ENCODE measurements at places on chromosomes 2 and 18.

DNA sequence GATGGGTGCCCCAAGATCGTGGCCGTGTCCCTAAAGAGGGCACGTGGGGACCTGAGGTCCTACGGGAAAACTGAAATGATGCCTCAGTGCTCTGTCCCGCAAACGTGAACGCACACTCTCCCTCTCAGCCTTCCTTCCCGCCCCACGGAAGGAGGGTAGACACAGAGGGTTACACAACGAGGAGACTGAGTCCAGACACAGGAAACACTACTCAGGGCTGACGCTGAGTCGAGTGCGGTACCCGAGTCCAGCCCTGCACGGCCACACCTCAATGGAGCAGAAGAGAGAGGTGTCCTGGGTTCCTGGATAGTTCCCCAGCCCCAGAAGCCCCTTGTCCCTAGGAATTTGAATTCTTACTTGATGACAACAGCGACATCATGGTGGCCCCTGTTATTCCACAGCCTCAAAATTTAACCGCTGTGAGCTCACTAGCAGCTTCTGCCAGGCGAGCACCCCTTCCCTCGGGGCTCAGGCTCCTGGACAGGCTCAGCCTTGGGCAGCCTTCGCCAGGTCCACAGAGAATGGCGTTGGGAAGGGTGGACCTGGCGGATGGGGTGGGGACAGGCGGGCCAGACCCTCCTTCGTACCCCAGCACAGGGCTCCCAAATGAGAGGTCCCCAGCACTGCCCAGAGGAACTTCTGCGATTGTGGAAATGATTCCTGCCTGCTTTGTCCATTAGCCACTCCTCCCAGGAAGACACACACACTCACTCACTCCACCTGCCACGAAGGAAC lies 980 bp upstream of the RNPEPL1 start:
- DNase-seq = peak; percentile 14

DNA sequence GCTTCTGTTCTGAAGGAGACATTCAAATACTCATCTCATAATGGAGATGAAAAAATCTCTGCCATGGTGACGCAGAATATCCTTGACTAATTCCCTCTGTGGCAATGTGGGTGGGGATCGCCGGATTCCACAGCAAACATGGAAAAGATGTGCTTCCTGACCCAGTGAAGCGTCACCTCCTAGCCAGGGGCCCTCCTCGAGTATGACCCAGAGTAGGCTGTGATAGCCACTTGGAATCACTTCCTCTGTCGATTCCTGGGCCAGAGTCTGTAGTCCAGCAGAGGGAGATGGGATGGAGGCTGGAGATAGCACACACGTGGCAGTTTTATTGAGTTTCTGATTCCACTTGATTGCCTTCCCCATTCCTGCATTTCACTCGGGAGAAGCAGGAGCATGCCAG lies 36.8 kb downstream of the DRC1 start:
- peak; percentile 56 for DNase-seq

DNA sequence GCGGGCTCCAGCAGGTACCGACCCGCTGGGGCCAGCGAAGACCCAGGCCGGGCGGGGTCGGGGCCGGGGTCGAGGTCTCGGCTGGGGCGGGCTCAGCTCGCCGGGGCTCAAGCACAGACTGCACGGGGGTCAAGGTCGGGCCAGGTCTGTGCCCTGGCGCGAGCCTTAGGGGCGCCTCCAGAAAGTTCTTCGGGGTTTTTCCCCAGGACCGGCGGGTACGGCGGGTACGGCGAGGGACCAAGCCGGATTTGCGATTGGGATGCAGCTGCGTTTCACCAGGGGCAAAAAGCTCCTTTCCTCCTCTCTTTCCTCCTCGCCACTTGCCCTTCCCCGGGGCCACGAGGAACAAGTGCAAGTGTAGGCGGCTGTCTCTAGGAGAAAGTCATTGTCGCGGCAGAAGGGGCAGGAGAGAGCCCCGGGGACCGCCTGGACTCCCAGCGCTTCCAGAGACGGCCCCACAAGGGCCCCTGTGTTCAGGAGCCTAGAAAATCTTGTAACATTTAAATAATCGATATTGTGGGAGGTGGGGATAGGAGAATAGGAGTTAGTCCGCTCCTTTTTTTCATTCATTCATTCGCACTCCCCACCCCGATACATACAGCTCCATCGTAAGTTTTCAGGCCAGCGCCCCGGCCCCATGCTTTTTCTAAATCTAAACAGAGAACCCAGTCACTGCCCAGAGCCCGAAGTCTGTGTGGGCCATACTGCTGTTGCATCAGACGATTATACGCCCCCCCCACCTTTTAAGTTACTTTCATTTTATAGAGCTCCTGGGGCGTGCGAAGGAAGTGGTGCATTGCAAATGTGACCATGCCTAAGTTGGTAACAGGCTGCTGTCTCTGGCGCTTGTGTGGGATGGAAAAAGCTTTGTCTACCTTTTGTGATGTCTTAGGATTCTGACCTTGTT lies 679 bp downstream of the PMAIP1 start:
- DNase-seq = peak; percentile 79

- DNase-seq = peak; percentile 71
Observed at GRCh38 chr2:179331061-179331460, 66.4 kb upstream of the SESTD1 start.

GRCh38 chr2:204004912-204005311 lies 68.3 kb downstream of the ICOS start:
- DNase-seq = no peak

- DNase-seq = peak; percentile 50
Observed at GRCh38 chr18:23270986-23271680, 135.8 kb downstream of the CABLES1 start.

- DNase-seq = peak; percentile 3
Observed at GRCh38 chr2:135607561-135607960, 76.3 kb downstream of the R3HDM1 start.

DNA sequence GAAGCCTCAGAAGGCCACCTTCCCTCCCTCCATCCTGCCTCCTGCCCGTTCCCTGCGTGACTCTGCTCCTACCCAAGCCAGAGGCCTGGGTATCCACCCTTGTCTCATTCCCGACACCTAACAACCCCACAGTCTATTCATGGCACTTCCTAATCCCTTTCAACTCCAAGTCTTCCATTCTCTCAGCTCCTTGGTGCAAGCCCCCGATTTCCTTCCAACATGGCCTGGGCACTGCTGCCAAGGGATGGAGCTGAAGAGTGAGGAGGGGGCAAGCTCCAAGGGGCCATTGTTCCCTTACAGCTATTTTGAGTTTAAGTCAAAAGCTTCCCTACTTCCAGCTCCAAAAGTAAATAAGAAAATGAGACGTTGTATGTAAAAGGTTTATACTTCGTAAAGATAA lies 84.8 kb upstream of the ASB18 start:
- DNase-seq = no peak

DNA sequence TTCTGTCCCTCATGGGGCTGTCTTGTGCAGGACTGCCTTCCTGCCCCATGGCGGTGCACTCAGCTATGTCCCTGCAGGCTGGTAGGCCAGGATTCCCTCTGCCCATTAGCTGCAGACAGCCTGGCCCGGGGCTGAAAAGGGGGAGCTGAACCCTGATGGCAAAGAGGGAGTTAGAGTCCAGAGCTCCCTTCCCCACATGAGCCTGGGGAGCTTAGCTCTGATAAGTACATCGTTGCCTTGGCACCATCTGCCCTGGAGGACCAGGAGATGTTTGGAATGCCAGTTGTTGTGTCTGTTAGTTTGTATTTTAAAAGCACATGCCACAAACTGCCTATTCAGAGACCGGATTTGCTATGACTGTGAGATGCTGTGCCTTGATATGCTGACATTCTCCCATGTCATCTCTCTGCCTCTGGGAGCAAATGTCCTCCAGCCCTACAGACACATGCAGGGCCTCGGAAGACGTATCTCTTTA lies 65.1 kb upstream of the AFF3 start:
- DNase-seq = no peak

GRCh38 chr2:13135856-13136255 lies 419.1 kb downstream of the TRIB2 start:
- no peak for DNase-seq

All from fibroblast of skin of back (primary cell).